ENCODE measurements at places on chromosomes 2 and 18.

GRCh38 chr2:205290299-205290698 lies 392.0 kb upstream of the NRP2 start:
- H3K36me3 ChIP-seq: no peaks in the 10 kb centered on the region
- DNase-seq: no peak
- no peak overlapping the region for H3K27ac ChIP-seq
- no peak overlapping the region for H3K4me3 ChIP-seq
- no peaks in the 10 kb centered on the region for H3K4me1 ChIP-seq

- no peaks in the 10 kb centered on the region for H3K27me3 ChIP-seq
- no peaks in the 10 kb centered on the region for H3K4me1 ChIP-seq
- H3K36me3 ChIP-seq: no peaks in the 10 kb centered on the region
- no peak overlapping the region for H3K4me3 ChIP-seq
These were observed 571.9 kb downstream of the METTL4 start for GRCh38 chr18:1999387-1999786.

- H3K36me3 ChIP-seq: no peaks in the 10 kb centered on the region
- H3K4me3 ChIP-seq: no peak overlapping the region
- DNase-seq: no peak
- H3K27me3 ChIP-seq: no peaks in the 10 kb centered on the region
- H3K27ac ChIP-seq: no peak overlapping the region
These were observed 292.7 kb upstream of the SLC39A10 start for GRCh38 chr2:195364015-195364965.

GRCh38 chr2:96964221-96964905 lies 22.0 kb downstream of the FAM178B start:
- no peak overlapping the region for H3K4me3 ChIP-seq
- no peaks in the 10 kb centered on the region for H3K36me3 ChIP-seq

GRCh38 chr2:88561646-88562388 lies 65.4 kb downstream of the EIF2AK3 start:
- no peak overlapping the region for H3K4me3 ChIP-seq
- no peaks in the 10 kb centered on the region for H3K27me3 ChIP-seq
- H3K4me1 ChIP-seq: no peaks in the 10 kb centered on the region
- DNase-seq: no peak

DNA sequence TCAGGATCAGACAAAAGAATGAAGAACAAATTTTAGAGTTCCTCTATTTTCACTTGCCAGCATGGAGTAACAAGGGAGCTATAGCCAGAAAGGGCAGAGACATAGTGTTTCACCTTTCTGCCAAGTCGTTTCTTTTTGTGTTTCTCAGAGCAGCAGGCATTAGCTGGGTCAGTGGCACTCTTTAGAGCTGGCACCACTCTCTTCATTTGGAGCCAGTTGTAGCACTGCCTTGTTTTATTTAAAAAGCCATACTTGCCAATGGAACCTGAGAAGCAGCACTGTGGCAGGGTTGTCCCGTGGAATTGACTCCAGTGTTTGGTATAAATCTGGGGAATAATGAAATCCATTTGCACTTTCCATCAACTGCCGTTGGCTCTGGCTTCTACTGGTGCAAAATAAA lies 64.0 kb downstream of the LRRTM4 start:
- H3K36me3 ChIP-seq: no peaks in the 10 kb centered on the region
- H3K4me3 ChIP-seq: no peak overlapping the region
- no peaks in the 10 kb centered on the region for H3K27me3 ChIP-seq
- no peak overlapping the region for H3K27ac ChIP-seq
- no peak for DNase-seq
- H3K4me1 ChIP-seq: no peaks in the 10 kb centered on the region

DNA sequence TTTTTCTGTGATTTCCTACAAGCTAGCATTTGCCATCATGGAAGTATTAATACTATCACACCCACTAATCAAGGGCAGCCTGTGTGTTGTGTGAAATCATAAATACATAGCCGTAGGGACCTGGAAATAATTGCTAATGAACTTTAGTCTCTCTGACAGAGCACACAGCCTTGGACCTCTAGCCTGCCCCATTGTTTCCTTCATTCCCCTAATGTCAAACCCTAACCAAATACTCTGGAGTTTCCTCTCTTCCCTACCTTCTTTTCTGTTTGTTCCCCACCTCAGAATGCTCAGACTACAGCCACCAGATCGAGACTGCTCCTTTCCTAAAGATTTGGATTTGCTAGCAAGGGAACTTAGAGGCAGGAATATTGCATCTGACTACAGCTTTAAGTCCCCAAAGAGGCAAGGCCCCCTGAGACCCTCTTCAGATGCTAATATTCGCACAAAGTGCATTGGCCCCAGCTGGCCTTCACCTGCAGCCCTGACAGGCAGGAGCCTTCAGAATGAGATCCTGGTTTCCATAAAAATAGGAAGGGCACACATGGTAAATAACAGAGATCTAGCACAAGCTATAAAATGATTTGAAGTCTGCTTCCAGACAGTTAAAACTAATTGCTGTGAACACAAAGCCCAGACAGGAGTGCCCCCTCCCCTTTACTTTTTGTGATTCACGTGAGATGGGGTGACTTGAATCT lies 279.2 kb upstream of the DCC start:
- no peaks in the 10 kb centered on the region for H3K27me3 ChIP-seq
- no peaks in the 10 kb centered on the region for H3K4me1 ChIP-seq
- no peak overlapping the region for H3K4me3 ChIP-seq
- no peaks in the 10 kb centered on the region for H3K36me3 ChIP-seq
- H3K27ac ChIP-seq: no peak overlapping the region

GRCh38 chr2:157329524-157329923 lies 3.9 kb upstream of the ERMN start:
- no peak overlapping the region for H3K27ac ChIP-seq
- peaks cover 38% of the 10 kb centered on the region for H3K4me1 ChIP-seq
- H3K4me3 ChIP-seq: no peak overlapping the region
- no peaks in the 10 kb centered on the region for H3K36me3 ChIP-seq
- no peaks in the 10 kb centered on the region for H3K27me3 ChIP-seq

- DNase-seq: no peak
- H3K27me3 ChIP-seq: no peaks in the 10 kb centered on the region
- H3K4me1 ChIP-seq: no peaks in the 10 kb centered on the region
- H3K4me3 ChIP-seq: no peak overlapping the region
These were observed 34.4 kb upstream of the NT5C1B start for GRCh38 chr2:18623782-18624181.

GRCh38 chr2:38957972-38958371 lies 68.3 kb downstream of the ARHGEF33 start:
- H3K4me3 ChIP-seq: no peak overlapping the region
- no peaks in the 10 kb centered on the region for H3K36me3 ChIP-seq
- no peak for DNase-seq
- H3K27ac ChIP-seq: no peak overlapping the region
- H3K4me1 ChIP-seq: peaks cover 15% of the 10 kb centered on the region

- H3K4me1 ChIP-seq: no peaks in the 10 kb centered on the region
- H3K4me3 ChIP-seq: no peak overlapping the region
- no peaks in the 10 kb centered on the region for H3K36me3 ChIP-seq
- no peaks in the 10 kb centered on the region for H3K27me3 ChIP-seq
- no peak for DNase-seq
These were observed 223.9 kb upstream of the RGPD4 start for GRCh38 chr2:107602801-107603200.

DNA sequence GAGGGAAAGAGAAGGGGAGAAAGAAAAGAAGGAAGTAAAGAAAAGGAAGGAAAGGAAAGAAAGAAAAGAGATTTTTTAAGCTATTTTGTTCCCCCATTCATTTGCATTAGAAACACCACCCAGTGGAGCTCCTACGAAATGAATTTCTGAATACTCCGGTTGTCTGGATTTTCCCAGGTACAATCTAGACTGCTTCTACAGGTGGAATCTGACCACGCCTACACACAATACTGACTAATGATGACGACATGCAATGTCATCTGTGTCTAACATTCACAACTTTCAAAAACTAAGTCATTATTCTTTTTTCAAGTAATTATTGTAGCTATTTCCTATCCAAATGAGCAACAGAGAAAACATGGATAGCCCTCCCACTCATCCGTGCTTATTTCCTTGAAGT lies 121.7 kb downstream of the ZNF516 start:
- H3K27ac ChIP-seq: no peak overlapping the region
- no peaks in the 10 kb centered on the region for H3K27me3 ChIP-seq
- DNase-seq: no peak
- H3K4me3 ChIP-seq: no peak overlapping the region

GRCh38 chr18:74788657-74789056 lies 191.0 kb downstream of the ZNF407 start:
- peaks cover 4% of the 10 kb centered on the region for H3K36me3 ChIP-seq
- H3K27ac ChIP-seq: no peak overlapping the region
- H3K27me3 ChIP-seq: no peaks in the 10 kb centered on the region

DNA sequence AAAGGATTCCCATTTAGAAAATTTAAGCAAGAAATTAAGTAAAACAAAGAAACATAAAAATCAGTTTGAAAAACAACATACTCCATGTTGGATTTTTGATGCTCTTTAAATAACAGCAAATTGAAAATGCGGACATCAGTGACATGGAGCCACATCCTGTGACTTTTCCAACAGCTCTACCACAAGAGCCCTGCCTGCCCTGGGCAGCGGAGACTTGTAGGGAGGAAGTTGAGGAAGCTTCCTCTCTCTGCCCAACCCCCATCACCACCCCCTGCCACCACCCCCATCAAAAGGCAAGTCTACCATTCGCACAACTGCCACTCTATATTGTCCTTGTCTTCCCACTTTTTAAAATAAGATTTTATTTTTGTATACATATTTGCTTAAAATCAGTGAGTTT lies 32.8 kb upstream of the DAPL1 start:
- no peaks in the 10 kb centered on the region for H3K4me1 ChIP-seq
- no peaks in the 10 kb centered on the region for H3K27me3 ChIP-seq
- H3K4me3 ChIP-seq: no peak overlapping the region
- H3K27ac ChIP-seq: no peak overlapping the region

- no peaks in the 10 kb centered on the region for H3K27me3 ChIP-seq
- H3K4me3 ChIP-seq: no peak overlapping the region
- peaks cover 2% of the 10 kb centered on the region for H3K4me1 ChIP-seq
- DNase-seq: no peak
- no peaks in the 10 kb centered on the region for H3K36me3 ChIP-seq
- no peak overlapping the region for H3K27ac ChIP-seq
These were observed 209.7 kb upstream of the COPS8 start for GRCh38 chr2:236875906-236876505.

- H3K27ac ChIP-seq: no peak overlapping the region
- peaks cover 4% of the 10 kb centered on the region for H3K4me1 ChIP-seq
- no peak for DNase-seq
- peaks cover 6% of the 10 kb centered on the region for H3K27me3 ChIP-seq
- no peaks in the 10 kb centered on the region for H3K36me3 ChIP-seq
- no peak overlapping the region for H3K4me3 ChIP-seq
These were observed 37.9 kb downstream of the MOGAT1 start for GRCh38 chr2:222709191-222709891.

DNA sequence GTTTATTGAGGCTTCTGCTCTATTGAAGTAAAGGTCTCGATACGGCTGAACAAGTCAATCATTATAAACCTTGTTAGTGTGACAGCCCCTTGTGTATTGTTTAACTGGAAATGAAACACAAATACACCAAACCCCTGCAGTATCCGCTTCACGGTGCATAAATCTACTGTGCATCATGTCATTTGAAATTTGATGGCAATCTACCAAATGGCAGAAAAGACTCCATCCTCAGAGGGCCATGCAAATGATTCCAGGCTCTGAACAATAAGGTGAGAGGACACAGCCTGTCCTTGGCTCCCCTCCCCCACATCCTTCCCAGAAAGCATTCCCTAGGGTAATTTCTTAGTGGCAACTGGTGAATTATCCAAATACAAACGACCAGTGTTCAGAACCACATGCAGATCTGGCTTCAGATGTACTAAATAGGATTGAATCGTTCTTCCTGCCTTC lies 80.6 kb downstream of the ADCYAP1 start:
- no peaks in the 10 kb centered on the region for H3K4me1 ChIP-seq
- DNase-seq: no peak
- H3K27ac ChIP-seq: no peak overlapping the region
- no peaks in the 10 kb centered on the region for H3K36me3 ChIP-seq
- no peak overlapping the region for H3K4me3 ChIP-seq

DNA sequence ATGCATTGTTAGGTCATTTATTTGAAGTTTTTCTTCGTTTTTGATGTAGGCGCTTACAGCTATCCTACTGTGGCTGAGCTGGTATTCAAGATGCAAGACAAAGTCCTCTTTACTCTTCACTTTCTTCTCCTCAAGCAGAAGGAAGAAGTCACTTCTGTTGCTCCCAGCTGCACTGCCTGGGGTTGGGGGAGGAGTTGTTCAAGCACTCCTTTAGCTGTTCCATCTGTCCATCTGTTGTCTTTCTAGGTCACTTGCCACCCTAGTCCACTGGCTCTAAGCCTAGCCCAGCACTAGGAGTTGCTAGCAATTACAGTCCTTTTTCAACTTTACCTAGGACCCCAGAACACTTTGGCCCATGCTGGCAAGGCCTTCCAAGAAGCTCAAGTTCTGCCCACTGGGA lies 200.6 kb upstream of the RBMS1 start:
- no peaks in the 10 kb centered on the region for H3K27me3 ChIP-seq
- H3K27ac ChIP-seq: no peak overlapping the region
- no peak for DNase-seq
- no peaks in the 10 kb centered on the region for H3K4me1 ChIP-seq
- no peaks in the 10 kb centered on the region for H3K36me3 ChIP-seq

Measured in CD4-positive, alpha-beta T cell (primary cell).